ENCODE measurements at places on chromosomes 5 and 9.

DNA sequence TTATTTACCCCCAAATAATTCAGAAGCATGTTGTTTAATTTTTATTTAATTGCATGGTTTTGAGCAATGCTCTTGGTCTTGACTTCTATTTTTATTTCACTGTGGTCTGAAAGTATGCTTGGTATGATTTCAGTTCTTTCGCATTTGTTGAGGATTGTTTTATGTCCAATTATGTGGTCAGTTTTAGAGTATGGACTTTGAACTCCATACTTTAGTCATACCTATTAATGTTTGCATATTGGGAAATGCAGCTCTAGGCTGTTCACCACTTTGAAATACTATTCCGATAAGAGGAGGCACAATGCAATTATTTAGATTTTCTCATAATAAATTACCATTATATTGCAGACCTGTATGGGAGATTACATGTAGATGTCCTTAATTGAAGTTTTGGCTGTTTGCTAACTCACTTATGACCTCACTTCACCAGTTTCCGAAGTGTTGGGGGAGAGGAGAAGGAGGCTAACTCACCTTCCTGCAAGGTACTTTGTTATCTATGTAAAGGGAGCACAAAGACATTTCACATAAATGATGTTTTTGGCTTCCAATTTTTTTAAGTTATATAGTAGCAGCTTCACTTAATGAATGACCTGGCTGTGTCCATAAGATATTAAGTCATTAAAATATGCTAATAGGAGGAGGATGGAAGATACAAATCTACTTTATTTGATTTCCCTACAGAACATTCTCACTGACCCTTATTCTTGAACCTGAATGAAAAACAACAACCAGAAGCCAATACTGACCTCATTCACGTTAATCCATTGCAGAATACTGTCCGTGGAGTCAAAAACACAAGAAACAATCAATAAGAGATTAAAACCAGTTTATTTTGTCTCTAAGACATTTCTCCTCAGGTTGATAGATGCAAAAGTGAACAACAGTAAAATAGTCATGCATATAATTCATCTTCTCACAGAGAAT lies 970.3 kb upstream of the ARRDC3 start:
- no peak for DNase-seq

- DNase-seq = no peak
Measured at GRCh38 chr5:177130211-177131018, 3.2 kb upstream of the NSD1 start.

DNA sequence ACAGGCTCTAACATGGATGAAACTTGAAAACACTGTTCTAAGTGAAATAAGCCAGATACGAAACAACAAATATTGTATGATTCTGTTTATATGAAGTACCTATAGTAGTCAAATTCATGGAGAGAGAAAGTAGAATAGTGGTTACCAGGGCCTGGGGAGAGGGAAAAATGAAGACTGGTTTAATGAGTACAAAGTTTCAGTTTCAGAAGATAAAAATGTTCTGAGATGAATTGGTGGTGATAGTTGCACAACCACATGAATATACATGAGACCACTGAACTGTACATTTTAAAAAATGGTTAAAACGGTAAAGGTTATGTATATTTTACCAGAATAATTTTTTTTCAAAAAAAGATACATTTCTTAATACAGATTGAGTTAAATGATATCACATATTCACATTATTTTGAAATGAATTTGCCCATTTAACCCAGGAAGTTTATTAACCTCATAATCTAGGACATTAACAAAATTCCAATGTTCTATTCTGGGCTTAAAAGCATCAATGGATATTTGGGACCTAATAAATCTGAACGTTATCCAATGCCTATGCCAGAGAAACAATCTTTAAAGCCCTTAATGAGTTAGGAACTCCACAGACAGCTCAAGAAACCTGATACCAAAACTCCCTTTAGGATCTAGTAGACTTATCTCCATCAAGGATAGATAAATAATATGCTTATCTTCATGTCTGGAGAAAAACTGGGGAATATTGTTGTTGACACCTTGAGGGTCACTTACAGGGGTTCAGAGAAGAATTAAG lies 521.3 kb downstream of the EFNA5 start:
- DNase-seq = no peak

- no peak for DNase-seq
Measured at GRCh38 chr5:172891716-172892421, 57.8 kb downstream of the ERGIC1 start.

- DNase-seq = no peak
Measured at GRCh38 chr5:161600156-161600555, 53.6 kb upstream of the GABRB2 start.

DNA sequence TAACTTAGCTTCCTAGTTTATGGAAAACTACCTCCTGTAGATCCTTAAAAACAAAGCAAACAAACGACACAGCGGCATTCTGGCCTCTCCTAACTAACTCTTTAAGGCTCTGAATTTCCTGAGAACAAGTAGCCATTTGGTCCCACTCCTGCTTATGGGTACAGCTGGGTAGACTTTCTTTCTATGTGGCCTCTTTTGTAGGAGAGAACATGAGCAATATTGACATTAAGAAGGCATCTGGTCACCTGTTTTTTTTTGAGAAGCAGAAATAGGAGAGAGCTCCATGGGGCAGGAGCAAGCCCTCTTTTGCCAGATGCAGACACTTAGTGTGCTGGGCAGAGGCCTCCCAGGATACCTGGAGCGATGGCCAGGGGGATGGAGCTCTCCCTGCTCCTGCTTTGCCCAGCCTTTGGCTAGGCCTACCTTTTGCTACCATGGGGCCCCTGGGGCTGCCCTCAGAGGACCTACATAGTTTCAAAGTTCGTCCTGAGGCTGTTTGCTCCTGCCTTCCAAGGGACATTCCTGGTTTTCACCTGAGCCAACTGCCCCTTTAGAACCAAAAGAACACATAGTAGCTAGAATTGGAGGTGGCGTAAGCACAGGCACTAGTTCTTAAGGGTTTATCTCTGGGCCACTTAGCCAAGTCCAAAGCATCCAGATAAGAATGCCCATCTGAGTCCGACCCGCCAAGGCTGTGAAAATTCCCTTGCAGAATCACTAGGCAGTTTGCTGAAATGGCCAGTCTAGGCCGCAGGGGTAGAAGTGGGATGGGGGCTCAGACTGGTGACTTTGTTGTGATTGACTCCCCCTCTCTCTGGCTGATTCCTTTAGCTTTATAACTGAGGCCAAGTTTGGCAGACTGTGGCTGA lies 2.4 kb upstream of the STC2 start:
- DNase-seq = no peak

GRCh38 chr5:131221888-131222287 lies 42.0 kb upstream of the CDC42SE2 start:
- DNase-seq = no peak

DNA sequence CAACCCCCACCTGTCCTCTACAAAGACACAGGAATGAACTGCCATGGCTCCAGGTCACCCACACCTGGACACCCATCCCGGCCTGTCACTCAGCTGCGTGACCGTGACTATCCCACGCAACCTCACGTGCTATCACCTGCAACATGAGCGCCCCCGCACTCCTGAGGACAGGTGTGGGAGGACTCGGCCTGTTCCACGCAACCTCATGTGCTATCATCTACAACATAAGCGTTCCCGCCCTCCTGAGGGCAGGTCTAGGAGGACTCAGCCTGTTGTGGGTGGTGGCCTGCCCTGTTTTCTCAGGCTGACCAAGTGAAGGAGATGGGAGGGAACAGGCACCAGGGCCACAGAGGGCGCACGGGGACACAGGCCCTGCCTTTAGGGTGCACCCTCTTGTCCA lies 4.1 kb downstream of the QSOX2 start:
- DNase-seq = no peak

Data from activated CD8-positive, alpha-beta memory T cell treated with anti-CD3 and anti-CD28 coated beads for 4 hours (primary cell).